Stimulated activated CD4-positive, alpha-beta T cell treated with anti-CD3 and anti-CD28 coated beads, TNF-alpha, amount 100 ng/mL, for 24 hours (primary cell): ENCODE measurements at places on chromosomes 5 and 9.

DNA sequence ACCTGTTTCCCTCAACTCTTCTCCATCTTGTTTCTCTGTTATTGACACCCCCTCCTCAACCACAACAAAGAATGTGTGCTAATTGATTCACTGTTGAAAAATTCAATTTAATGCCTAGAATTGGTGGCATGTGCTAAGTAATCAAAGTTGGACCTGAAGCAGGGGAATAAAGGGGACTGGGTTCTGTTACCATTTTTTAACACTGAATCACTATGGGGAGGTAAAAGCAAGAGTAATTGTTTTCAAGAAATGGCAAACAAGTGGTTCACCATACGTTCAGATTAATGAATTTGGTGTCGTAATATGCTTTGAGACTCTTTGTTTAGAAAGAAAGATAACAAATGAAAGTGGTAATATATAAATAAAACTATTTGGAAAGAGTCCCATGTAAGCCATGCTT lies 17.0 kb upstream of the SSBP2 start:
- no peak for DNase-seq

DNA sequence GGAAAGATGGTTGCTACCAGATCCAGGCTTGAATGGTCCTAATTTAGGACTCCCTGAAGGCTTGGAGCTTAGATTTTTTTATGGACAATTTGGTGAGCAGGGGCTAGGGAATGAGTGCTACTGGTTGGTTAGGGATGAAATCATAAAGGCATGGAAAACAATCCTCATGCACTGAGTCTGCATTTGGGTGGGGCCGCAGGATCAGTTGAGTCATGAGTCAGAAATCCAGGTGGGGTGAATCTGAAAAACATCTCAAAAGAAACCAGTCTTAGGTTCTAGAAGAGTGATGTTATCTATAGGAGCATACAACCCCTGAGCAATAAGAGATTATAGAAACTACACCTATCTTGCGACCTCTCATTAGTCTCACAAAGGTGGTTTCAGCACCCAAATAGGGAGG lies 300.0 kb downstream of the KIF4B start:
- DNase-seq = no peak

DNA sequence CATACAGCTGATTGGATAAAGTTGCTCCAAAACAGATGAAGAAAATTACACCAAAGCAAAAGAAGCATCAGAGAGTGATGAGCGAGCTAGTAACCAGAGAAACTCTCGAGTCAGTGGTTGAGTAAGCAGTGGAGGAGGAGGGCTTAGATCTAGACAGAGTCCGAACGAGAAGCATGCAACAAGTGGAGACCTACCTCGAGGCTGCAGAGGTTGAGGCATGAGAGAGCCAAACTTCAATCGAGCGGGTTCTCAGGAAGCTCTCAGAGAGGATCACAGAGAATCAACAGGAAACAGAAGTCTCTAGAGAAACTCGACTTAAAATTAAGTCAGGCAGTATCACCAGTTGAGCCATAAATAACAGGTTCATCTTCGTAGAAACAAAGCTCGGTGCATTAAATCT lies 6.1 kb downstream of the RUSC2 start:
- DNase-seq = no peak

DNA sequence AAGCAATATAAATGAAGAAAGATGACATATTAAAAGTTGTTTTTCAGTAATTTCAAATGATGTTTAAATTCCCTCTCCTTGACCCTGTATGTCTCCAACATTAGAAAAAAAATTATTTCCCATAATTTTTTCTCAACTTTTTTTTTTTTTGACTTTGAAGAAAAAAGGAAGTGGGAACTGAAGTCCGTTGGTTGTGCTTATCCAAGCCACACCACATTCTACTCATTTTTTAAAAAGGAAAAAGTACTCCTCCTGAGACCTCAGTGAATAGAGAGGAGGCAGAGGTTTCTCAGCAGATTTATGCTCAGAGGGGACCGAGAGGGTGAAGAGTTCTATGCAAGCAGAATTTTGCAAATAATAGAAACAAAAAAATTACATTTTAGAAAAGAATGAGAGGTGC lies 123.3 kb downstream of the PCSK5 start:
- DNase-seq = no peak

DNA sequence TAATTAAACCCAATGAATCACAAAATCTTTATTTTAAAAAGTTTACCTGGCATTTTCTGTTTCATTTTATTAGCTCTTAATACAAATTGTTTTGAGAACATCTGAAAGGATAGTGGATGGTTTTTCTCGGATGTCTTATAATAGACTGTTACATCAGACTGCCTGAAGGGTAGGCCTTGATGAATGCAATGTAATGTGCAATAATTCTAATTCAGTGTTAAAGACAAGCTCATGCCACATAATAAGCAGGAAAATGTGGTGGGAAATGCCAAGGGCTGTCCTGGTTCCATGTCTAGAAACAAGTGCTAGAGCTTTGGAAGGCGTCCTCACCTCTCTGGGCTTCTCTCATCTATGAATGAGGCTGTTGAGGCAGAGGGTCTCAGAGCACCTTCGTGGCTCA lies 148.1 kb downstream of the DEPDC1B start:
- DNase-seq = no peak

DNA sequence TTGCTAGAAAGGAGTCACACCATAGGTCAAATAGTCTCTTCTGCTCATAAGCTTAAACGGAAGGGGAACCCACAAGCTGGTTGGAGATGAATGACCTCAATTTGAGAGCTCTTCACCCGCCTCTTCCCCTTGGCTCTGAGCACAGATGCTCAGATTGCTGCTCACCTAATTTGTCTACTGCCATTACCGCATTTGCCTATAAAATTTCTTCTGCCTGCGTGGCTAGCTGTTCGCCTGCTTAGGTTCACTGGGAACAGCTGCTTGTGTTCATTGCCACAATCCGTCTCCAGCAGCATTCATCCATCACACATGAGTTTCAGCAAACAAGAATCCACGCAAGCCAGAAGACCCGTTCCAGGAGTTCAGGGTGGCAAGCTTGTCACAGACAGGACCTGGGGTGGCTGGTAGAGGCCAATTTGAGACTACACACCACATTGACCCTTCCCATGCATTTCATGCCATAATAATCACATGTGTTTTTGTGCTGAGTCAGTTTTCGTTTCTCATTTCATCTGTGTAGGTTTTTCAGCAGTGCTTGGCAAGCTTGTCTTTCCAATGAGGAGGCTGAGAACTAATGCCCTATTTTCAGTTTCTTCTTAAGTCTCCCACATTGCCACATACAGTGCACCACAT lies 50.2 kb upstream of the DNAH5 start:
- DNase-seq = no peak

GRCh38 chr5:142918959-142919635 lies 148.9 kb downstream of the ARHGAP26 start:
- DNase-seq = no peak

DNA sequence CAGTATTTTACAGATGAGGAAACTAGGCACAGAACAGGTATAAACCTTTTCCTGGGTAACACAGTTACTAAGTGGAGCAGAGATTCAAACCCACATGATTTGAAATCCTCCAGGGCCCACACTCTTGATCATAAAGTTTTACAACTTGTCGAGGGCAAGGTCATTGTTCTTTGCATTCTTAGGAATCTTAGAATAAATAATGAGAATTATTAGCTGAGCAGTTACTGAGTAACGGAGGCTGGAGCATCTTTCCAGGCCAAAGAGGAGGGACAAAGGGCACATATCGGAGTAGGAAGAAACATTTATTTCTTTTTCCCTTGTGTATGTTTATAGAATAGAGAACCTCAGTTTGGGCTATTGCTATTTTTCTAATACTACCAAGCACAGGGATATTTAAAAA lies 27.1 kb upstream of the F2R start:
- no peak for DNase-seq
